ENCODE measurements at places on chromosomes 7 and 10.

- peak; percentile 22 for DNase-seq
These were observed 268.8 kb downstream of the PLXNA4 start for GRCh38 chr7:132307465-132307864.

GRCh38 chr7:74483402-74484336 lies 30.0 kb downstream of the GTF2IRD1 start:
- DNase-seq = no peak

DNA sequence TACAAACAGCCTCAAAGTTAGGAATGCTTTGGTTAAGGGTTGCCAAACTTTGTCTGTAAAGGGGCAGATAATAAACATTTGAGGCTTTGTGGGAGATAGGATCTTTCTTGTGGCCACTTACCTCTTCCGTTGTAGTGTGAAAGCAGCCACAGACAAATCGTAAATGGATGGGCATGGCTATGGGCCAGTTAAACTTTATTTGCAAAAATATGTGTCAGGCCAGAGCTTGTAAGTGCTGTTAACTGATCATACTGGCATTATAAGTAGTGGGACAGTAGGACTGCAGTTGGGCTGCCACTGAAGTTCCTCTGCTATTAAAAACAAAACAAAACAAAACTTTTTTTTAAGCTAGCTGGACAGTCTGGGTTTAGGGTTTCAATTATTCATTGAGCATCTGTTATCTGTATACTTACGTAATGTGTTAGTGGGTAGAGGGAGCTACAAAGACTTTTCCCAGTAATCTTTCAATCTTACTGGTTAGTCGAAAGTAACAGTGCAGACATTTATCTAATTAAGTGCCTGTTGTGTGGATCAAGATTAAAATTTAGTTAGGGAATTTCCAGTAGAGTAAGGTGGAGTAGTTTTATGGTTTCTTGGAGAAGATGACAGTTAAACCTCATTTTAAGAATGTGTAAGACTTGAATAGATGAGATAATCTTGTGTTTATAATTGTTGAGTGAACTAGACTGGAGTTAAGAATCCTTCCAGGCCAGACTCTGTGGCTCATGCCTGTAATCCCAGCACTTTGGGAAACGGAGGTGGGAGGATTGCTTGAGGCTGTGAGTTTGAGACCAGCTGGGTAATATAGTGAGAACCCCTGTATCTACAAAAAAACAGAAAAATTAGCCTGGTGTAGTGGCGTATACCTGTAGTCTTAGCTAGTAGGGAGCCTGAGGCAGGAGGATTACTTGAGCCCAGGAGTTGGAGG lies 100.1 kb downstream of the BTRC start:
- no peak for DNase-seq

DNA sequence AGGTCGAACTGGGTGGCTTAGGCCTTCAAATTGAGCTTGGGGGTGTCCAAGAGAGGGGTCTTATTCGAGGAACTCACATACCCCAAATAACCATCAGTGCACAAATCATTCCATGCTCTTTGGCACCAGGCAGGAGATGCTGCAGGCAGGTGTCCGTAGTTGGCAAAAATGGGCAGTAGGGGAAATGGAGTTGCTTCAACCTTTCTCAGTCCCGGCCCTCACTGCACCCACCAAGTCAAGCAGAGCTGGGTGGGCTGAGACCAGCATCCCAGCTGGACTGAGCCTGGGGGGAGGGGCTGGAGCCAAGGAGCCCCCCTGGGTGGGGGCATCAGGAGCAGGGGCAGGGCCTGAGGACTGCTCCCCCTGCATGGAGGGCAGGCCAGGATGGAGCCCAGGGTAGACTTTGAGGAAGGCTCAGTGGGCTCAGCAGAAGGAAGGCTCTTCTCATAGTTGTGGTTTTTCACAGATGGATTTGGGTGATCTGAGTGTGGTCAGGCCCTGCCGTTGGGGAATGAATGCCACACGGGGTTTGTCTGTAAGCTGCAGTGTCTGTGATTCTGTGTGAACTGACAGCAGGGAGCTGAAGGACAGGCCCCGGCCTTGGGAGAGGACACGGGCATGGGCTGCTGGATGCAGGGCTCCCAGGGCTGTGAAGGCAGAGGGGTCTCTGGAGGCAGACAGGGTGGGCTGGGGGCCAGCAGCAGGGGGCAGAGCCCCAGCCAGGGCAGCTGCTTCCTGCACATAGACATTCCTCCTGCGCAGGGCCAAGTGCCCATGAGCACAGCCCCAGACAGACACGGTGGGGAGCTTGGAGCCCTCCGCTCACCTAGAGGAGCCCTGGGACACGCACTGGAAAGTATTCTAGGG lies 144.5 kb downstream of the ADCY1 start:
- no peak for DNase-seq

DNA sequence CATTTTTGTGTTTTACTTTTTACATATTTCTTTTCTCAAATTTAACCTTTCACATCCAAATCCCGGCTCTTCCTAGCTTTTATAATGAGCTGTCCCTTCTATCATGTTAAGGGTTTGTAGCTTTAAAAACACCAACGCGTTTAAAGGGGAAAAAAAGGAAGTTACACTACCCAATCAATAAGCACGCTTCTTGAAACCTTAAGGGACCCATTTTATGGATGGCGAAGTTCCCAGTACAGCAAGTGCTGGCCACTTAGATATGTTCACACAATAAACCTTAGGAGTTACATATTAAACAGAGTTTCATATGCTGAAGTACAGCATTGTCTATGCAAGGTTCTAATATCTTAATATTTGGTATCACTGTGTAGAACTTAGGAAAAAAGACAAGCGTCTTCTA lies 1.8 kb downstream of the GNG11 start:
- DNase-seq = no peak

- no peak for DNase-seq
These were observed 527 bp upstream of the HERPUD2 start for GRCh38 chr7:35695473-35695850.

- DNase-seq = no peak
These were observed 4.9 kb upstream of the ABCB4 start for GRCh38 chr7:87480386-87480785.

DNA sequence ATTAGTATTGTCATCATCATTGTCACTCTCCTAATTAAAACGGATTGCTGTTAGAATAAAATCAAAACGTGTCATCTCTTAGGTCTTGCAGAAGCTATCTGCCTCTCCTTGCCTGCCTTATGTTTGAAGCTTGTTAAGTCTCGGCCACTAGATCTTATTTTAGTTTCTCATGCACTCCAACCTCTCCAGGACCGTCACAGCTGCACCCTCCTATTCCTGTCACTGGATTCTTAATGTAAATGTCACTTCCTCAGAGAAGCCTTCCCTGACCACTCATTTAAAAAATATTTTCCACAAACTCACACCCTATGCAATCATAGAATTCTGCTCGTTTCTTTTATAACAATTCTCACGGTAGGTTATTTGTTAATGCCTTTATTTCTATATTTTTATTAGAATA lies 103.9 kb upstream of the DKK1 start:
- DNase-seq = no peak

DNA sequence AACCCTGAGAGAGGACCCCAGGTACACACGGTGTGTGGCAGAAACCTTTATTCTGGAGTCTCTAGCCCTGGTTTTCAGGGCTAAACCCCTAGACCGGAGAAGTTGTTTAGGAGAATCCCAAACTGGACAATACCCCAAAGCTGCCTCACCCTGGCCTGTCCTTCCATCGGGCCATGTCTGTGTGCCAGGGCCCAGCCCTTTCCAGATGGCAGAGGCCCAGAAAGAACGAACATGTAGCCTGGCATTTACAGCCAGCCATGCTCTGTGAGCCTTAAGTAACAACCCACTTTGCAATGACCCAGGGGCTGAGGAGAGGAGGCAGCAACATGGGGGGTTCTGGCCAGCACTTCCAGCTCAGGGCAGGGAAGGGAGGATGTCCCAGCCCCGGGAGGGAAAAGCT lies 142.1 kb downstream of the NEURL1 start:
- no peak for DNase-seq

DNA sequence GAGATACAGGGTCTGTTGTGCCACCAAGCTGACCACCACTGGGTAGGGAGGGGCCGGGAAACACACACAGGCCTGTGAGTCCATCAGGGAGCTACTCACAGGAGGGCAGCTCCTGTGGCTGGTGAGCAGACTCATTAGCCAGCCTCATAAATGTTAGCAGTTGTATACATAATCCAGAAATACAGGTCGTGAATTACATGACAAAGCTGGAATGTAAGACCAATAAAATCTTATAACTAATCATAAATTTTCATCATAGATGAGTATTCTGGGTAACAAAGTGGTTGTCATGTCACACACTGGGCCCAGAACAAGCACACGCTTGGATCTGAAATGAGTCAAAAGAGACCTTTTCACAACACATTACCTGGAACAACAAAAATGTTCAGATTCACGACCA lies 642.6 kb upstream of the AUTS2 start:
- no peak for DNase-seq

GRCh38 chr7:97733276-97734161 lies 1.6 kb downstream of the TAC1 start:
- DNase-seq = no peak

DNA sequence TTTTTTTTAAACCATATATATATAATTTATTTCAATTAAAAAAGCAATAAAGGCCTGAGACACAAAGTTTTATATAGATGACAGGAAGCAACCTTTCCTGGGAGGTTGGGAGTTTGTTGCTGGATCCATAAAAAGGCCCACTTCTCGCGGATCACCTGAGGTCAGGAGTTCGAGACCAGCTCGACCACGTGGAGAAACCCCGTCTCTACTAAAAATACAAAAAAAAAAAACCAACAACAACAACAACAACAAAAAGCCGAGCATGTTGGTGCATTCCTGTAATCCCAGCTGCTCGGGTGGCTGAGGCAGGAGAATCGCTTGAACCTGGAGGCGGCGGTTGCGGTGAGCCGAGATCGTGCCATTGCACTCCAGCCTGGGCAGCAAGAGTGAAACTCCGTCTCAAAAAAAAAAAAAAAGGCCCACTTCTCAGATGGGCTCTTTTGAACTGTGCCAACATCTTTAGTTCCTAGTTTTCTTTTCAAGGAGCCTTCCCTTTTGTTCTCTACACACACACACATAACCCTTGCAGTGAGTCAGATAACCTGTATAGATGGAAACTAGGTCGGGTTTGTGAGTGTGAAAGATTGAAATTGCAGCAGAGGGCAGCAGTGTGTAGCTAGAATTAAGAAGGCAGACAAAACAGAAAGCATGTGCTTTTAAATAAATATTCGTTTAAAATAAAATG lies 1.2 kb upstream of the SMNDC1 start:
- DNase-seq = peak; percentile 64

- DNase-seq = no peak
These were observed 4.2 kb upstream of the EZH2 start for GRCh38 chr7:148888300-148888699.

DNA sequence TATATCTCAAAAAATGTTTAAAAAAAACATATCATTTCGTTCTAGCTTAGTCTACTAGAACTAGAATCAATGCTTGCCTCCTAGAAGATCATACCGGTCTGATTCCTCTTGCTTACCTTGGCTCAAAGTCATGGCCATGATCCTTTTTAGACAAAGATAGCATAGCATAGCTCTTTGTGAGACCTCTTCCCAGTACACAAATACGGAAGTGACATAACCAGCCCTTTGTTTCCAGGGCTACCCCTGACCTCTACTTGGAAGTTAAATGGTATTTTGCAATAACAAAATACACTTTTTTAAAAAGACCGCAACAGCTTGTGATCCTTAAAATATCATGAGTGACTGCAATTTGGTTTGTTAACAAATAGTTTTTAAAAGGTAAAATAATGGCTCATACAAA lies 130.7 kb upstream of the NOBOX start:
- DNase-seq = no peak

DNA sequence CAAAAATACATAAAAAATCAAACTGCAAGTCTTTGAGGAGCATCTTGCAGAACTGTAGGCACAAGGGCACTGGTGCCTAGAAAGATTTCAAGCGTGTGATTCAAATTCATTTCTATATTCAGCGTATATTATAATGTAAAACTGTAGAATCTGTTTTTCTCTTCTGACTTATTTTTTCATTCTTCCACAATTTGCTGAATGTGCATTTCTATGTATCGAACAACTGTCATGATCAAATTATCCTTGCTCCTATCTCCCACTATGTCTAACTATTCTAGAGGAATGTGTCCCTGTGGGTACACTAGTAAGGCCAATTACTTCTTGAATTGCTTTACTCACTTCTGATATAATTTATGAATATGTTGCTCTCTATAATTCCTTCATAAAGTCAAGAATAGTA lies 283.0 kb upstream of the MAGI2 start:
- DNase-seq = no peak

- DNase-seq = no peak
These were observed 22.9 kb upstream of the NPS start for GRCh38 chr10:127526161-127526560.

DNA sequence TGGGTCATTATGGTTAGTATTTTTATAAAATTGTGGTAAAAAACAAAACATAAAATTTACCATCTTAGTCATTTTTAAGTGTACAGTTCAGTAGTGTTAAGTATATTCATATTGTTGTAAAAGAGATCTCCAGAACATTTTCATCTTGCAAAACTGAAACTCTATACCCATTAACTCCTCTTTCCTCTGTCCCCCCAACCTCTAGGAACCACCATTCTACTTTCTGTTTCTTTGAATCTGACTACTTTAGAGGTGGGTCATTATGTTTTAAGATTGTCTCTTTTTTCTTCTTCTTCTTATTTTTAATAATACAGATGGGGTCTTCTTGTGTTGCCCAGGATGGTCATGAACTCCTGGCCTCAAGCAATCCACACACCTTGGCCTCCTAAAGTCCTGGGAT lies 84.1 kb downstream of the DOCK4 start:
- no peak for DNase-seq

- DNase-seq = peak; percentile 20
These were observed 79.3 kb upstream of the NANOS1 start for GRCh38 chr10:118950190-118950680.

DNA sequence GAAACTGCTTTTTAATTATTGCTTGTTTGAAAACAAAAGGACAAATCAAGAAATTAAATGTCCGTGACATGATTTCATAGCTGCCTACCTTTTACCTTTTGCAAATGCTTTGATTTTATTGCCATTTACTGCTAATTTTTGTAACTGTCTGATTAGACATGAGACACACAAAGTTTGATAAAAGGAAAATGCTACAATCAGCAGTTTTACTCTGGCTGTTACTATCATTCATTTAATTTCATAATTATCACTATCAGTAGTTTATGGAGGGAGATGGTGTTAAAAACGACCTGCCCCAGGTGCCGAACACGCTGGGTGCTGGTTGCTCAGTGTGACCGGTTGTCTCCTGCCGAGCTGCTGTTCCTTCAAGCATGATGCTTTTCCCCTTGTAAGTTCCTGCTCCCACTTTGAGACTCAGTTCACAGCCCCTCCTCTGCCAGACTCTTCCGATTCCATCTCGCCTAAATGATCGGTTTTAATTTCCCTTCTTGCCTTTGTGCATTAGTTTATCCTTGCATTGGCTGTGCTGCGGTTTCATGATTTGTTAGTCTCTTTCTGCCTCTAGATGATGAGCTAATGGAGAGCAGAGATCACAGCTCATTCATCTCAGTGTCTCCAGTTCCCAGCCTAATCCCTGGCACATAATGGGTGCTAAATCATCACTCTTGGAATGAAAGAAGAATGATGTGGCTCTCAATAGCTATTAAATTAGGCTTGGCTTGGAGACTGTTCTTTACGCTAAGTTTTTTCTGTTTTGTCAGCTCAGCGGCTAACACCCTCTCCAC lies 110.6 kb downstream of the PFKFB3 start:
- no peak for DNase-seq

- DNase-seq = no peak
These were observed 207.8 kb upstream of the ETV1 start for GRCh38 chr7:14197280-14197679.
